Small intestine (tissue), 16 donors: ENCODE measurements at places on chromosomes 11 and 22. TPM values are rescaled to one million over a fixed set of nuclear protein-coding genes. Genes with fewer than 3 reads are reported as not detected.

ZNF280A gene
- not detected for polyA plus RNA-seq

OR51B2 gene
- polyA plus RNA-seq, result not detected

GRCh38 chr11:34314936-34315335, 42.9 kb downstream of the ABTB2 start:
- DNase-seq, result no peak

GRCh38 chr11:19547044-19547443, 165.6 kb upstream of the NAV2 start:
- no peak for DNase-seq

DNA sequence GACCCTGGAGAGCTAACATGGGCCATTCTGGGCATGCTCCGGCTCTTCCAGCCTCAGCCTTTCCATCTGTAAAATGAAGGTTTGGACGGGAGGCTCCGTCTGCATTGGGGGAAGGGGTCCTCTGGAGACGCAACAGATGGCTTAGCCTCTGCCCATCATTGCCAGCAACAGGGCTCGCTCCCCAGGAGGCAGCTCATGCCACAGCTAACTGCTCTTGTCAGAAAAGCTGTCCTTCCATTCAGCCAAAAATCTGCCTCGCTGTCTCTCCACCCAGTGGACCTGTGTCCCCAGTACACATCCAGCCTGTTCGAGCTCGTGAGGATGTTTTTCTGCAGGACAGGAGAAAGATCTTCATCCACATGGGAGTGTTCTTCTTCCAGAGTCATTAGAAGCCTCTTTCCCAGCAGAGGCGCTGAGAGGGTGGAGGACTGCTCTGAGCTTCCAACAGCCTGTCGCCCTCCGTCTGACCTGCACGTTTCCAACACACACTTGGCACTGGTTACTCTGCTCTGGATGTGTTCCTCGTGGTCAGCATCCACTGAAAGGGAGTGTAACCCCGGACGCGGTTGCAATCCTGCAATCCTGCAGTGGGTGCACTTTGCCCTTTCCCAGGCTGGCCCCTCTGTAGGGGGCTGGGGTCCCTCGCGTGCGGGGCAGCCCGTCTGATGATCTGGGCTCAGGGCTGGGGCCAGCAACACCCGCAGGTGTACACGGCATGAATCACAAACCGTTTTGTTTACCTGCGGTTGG, 1340.9 kb downstream of the TBC1D22A start:
- DNase-seq, result no peak

GRCh38 chr11:8749202-8749601, 66.6 kb downstream of the RPL27A start:
- DNase-seq, result peak; percentile 99

- DNase-seq, result no peak
Measured at GRCh38 chr22:38267086-38267485, 5.7 kb downstream of the TMEM184B start.
